RWPE2 (cell line): ENCODE measurements at places on chromosomes 13 and 19.

GRCh38 chr13:112530861-112531260 lies 57.1 kb downstream of the TUBGCP3 start:
- DNase-seq, result no peak

DNA sequence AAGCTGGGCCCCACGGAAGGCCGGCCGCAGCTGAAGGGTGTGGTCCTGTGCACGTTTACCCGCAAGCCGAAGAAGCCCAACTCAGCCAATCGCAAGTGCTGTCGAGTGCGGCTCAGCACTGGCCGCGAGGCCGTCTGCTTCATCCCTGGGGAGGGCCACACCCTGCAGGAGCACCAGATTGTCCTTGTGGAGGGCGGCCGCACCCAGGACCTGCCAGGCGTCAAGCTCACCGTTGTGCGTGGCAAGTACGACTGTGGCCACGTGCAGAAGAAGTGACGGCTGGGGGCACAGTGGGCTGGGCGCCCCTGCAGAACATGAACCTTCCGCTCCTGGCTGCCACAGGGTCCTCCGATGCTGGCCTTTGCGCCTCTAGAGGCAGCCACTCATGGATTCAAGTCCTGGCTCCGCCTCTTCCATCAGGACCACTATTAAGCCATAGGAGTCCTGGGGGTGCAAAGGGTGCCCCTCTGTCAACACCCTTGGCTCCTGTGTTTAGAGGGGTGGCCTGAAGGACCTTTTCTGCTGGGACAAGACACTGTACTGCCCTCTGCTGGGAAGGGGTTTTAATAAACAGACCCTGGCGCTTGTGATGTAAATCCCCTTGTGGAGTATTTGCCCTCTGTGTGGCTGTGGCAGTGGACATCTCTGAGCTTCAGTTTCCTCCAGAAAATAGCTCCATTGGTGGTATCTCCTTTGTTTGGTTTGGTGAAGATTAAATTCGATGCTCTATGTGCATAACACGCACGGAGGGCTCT lies 1.9 kb downstream of the MRPS12 start:
- no peak for DNase-seq

GRCh38 chr13:99371956-99372355 lies 64.8 kb upstream of the GPR183 start:
- no peak for DNase-seq

DNA sequence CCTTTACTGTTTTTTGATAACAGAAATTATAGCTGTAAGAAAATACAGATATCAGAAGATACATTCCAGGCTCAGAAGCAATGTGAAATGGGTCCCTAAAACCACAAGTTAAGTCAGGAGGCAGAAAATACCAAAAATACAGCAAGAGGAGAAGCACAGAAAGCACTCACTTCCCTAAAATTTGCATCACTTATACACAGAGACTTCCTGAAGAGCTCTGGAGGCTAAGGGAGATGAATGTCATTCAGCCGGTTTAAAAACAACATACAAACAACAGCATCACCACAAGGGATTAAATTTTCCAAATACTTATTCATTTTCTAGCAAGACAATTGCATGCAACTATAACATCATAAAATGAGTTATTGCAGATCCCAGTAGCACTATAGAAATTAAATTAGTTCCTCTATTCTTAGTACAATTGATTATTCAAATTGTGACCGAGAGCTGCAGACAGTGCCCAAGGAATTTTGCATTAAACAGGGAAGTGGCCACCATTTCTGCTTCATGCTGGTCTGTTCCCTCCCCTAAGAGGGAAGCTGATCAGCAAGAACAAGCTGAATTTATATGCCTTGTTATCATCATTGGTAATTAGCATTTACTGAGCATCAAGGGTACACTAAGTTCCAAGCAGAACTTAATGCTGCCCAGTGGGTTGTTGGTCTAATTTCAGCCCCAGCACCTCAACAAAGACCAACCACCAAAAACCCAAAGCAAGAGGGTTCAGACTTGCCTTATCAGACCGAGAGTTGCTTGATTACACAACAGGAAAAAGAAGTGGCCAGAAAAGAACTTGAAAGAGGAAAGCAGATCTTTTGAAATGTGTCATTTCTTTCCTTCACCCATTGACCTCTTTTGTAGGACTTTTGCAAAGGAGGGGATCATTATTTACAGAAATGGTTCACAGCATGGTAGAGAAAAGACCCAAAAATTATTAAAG lies 140.7 kb downstream of the KCTD12 start:
- DNase-seq, result no peak

DNA sequence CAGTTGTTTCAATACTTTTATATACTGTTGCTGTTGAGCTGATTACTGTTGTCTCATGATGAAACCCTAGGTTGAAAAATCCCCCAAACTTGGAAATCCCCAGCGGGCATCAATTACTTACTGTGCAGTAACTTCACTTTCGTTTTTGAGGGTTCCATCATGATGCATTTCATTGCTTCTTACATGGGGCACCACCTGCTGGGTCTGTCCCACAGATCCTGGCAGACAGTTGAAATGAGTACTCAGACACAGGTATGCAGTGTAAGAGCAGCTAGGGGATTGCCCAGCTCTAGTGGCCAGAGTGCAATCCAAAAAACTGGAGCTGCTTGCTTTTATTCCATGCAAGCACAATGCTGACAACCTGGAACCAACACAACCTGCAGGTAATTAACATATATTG lies 132.5 kb upstream of the ZNF91 start:
- no peak for DNase-seq

DNA sequence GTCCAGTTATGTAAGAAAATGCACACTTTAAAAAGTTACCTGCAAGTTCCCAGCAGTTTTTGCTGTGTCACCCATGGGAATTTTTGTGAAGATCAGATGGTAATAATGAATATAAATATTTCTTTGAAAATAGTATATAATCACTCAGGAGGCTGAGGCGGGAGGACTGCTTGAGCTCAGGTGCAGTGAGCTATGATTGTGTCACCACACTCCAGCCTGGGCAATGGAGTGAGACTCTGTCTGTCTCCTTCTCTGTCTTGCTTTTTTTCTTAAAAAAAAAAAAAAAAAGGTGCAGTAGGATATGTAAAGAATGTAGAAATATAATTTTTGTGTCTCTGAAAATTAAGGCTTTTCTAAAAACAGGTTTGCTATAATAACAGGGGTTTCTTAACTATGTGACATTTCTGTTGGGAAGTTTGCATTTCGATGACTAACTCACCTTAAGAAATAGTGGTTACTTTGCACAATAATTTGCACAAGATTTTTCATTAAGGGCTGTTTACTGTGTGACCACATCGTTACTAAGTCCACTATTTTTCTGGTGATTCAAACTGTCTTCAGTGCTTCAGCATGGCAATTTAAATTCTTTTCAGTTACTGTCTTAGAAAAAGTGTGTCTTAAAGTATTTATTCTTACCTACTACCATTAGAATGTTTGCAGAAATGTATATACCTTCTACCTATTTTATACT lies 37.3 kb downstream of the DNAJC3 start:
- DNase-seq, result no peak

DNA sequence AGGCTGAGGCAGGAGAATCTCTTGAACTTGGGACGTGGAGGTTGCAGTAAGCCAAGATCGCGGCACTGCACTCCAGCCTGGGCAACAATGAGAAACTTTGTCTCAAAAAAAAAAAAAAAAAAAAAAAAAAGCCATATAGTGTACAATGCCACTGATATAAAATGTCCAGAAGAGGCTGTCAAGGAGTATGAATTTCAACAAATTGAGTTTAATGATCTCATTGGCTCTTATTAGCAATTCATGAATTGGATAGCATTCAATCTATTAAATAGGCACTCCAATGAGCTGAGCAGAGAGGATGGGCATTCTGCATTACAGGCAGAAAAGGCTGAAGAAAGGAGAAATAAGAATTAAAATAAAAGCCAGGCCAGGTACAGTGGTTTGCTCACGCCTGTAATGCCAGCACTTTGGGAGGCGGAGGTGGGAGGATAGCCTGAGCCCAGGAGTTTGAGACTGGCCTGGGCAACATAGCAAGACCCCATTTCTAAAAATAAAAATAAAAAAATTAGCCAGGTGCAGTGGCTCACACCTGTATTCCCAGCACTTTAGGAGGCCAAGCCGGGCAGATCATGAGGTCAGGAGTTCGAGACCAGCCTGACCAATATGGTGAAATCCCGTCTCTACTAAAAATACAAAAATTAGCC lies 757 bp upstream of the LMNB2 start:
- no peak for DNase-seq

DNA sequence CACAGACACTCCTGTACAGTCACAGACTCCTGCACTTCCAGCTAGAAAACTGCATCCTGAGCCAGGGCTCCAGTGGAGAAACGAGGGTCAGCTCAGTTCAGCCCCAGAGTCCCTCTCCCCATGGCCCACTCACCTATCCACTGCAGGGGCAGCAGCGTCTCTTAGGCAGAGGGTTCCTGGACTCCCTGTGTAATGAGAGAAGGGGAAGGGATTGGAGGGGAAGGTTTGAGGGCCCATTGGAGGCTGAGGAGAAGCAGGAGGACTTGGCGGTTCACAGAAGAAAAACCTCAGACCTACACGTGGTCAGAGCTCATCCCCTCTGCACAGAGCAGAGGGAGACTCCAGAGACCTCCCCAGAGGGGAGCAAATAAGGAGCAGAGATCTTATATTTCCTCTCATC lies 9.2 kb upstream of the CEACAM18 start:
- DNase-seq, result no peak

- no peak for DNase-seq
Observed at GRCh38 chr13:110628952-110629701, 13.8 kb downstream of the NAXD start.

DNA sequence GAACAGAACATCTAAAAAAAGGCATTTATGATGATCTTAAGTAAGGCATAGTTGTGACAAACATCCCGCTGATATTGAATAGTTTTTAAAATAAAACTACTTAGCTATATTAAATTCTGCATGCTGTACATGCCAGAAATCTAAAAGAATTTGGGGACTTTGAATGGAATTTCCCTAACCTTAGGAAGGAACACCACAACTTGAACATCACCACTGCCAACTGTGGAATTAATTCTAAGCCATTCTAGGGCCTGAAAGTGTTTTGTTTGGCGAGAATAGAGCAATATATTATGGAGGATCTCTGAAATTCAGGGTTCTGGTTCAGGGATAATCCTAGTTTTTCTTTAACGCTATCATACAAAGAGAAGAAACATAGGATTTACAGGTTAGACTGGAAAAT lies 17.8 kb upstream of the LATS2 start:
- DNase-seq, result no peak

DNA sequence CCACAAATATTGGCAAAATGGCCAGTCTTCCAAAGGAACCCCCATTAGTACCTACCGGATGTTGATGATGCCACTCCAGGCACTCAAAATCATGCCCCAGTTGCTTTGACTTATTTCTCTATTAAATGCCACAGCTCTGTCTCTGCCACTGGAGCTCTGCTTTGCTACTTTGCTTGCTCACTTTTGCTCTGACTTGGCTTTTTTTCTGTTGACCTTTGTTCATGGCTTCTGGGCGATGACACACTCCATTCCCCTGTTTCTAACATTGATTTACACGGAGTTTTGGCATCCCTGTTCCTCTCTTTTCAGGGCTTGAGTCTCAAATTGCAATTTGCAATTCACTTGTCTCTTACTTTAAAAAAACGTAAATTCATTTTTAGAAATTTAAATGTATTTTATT lies 217.1 kb upstream of the SPRY2 start:
- no peak for DNase-seq
